Peyer's patch (tissue), 4 donors: ENCODE measurements at places on chromosomes 5 and 9. TPM values are rescaled to one million over a fixed set of nuclear protein-coding genes. Genes with fewer than 3 reads are reported as not detected.

DNA sequence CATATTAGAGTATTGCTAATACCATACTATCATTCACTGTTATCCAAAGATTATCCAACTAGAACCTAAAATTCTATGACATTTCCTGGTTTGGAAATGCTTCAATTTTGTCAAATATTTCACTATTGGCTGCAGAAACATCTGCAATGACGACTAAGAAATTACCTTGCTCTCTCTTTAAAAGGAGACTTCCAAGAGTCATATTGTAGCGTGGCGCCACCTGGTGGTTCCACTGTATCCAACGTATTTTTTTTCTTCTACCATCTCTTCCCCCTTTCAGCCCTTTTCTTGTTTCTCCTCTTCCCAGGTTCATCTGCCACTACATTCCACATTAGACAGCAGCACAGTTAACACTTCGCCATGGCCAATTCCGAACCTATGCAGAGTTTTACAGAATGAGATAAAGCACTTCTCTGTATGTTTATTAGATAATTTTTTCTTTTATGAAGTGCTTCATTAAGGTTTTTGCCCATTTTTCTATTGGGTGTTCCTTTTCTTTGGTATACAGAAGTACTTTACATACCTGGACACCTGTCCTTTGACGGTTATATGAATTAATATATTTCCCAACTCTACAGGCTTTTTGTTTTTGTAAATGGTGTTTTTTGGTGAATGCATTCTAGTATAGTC is 153.5 kb downstream of the CDC42SE2 start:
- H3K27me3 ChIP-seq: no peaks in the 10 kb centered on the region
- H3K4me3 ChIP-seq: no peak overlapping the region
- no peak overlapping the region for H3K27ac ChIP-seq
- DNase-seq: peak; percentile 94
- H3K36me3 ChIP-seq: no peaks in the 10 kb centered on the region
- H3K4me1 ChIP-seq: no peaks in the 10 kb centered on the region

GRCh38 chr5:154967421-154968024 is 26.6 kb downstream of the MRPL22 start:
- DNase-seq: no peak
- H3K4me1 ChIP-seq: no peaks in the 10 kb centered on the region
- no peak overlapping the region for H3K27ac ChIP-seq

GRCh38 chr9:93686127-93686879 is 109.9 kb downstream of the PHF2 start:
- no peak for DNase-seq
- no peaks in the 10 kb centered on the region for H3K4me1 ChIP-seq
- H3K4me3 ChIP-seq: no peak overlapping the region
- H3K36me3 ChIP-seq: no peaks in the 10 kb centered on the region

The C5orf52 gene
- not detected for total RNA-seq

DNA sequence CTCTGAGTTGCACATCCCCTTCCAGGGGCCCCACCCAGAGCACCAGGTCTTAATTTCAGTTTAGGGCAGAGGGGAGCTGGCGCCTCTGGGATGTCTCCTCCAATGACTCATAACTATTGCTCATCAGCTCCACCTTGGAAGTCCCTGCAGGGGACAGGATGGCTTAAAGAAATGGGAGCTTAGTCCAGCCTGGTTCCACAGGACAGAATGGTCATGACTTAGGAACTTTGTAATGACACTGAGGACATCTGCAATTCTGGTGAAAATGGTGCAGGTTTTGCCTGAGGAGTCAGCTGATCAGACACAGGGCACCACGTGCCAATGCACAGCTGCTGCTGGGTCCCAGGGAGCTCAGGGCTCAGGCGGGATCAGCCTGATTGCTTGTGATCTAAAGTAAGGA is 16.4 kb upstream of the PPP1R26 start:
- H3K4me3 ChIP-seq: no peak overlapping the region
- H3K27me3 ChIP-seq: no peaks in the 10 kb centered on the region
- no peaks in the 10 kb centered on the region for H3K36me3 ChIP-seq
- no peak overlapping the region for H3K27ac ChIP-seq
- H3K4me1 ChIP-seq: no peaks in the 10 kb centered on the region

DNA sequence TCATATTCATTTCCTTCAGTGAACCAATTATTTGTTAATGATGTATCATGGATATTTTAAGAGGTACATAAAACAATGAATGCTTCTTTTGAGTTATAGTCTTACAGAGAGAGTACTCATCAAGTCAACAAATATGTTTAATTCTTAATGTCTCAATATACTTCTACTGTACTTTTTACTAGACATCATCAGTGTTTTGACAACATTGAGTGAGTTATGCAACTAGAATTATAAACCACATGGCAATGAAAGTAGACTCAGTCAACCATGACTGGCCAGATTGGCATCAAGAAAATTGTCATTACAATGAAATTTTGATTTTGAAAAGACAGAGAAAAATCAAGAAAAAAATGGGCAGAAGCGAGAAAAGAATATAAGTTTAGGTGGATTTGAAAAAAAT is 1248.1 kb upstream of the CDH18 start:
- H3K27me3 ChIP-seq: no peaks in the 10 kb centered on the region
- no peaks in the 10 kb centered on the region for H3K36me3 ChIP-seq
- DNase-seq: no peak

DNA sequence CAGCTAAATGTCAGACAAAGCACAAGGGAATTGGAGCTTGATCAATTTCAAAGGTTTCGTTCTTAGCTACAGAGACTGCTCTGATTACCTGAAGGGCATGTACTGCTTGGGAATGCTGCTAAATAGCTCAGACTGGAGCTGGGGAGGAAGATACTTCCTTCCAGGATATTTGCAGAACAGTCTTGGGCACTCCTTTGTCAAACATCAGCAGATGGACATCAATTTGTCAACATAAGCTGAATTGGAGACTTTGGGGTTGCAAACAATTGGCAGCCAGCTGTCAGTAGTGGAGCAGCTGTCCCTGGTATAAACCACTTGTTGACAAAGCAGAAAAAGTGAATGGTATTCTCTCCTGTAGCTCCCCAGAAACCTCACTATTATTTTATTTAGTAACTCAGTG is 182.0 kb downstream of the CCDC192 start:
- no peaks in the 10 kb centered on the region for H3K36me3 ChIP-seq
- H3K4me1 ChIP-seq: no peaks in the 10 kb centered on the region
- no peak overlapping the region for H3K27ac ChIP-seq

- no peaks in the 10 kb centered on the region for H3K27me3 ChIP-seq
- no peak overlapping the region for H3K4me3 ChIP-seq
- DNase-seq: no peak
- H3K36me3 ChIP-seq: no peaks in the 10 kb centered on the region
These were observed 65.4 kb upstream of the STK32A start for GRCh38 chr5:147169399-147169798.

- H3K4me3 ChIP-seq: no peak overlapping the region
- H3K27me3 ChIP-seq: no peaks in the 10 kb centered on the region
- DNase-seq: no peak
These were observed 46.2 kb downstream of the MCTP1 start for GRCh38 chr5:95238560-95239325.

DNA sequence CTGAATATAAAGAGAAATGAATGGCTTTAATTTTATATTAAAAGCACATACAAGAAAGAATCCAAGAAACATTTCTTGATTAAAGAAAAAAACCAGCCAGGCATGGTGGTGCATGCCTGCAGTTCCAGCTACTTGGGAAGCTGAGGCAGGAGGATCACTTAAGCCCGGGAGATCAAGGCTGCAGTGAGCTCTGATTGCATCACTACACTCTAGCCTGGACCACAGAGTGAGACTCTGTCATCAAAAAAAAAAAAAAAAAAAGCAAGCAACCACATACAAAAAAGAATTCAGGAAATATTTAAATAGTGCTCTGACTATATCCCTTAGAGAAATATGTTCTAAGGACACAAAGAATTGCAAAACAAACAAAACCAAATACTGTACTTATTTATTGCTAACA is 2.5 kb upstream of the PLAC8L1 start:
- no peak overlapping the region for H3K4me3 ChIP-seq
- DNase-seq: no peak

The NDUFB6 gene
- total RNA-seq: 22.9 TPM

- peak; percentile 68 for DNase-seq
- H3K36me3 ChIP-seq: no peaks in the 10 kb centered on the region
- no peaks in the 10 kb centered on the region for H3K4me1 ChIP-seq
- H3K27ac ChIP-seq: peak overlapping the region; percentile 76
These were observed 4.0 kb upstream of the TRAF2 start for GRCh38 chr9:136882109-136882946.

- H3K36me3 ChIP-seq: no peaks in the 10 kb centered on the region
- no peak overlapping the region for H3K4me3 ChIP-seq
- no peaks in the 10 kb centered on the region for H3K27me3 ChIP-seq
- no peak overlapping the region for H3K27ac ChIP-seq
- peaks cover 8% of the 10 kb centered on the region for H3K4me1 ChIP-seq
- no peak for DNase-seq
These were observed 22.7 kb upstream of the QSOX2 start for GRCh38 chr9:136268318-136268717.

GRCh38 chr5:145540375-145540774 is 294.8 kb downstream of the PRELID2 start:
- DNase-seq: no peak
- H3K36me3 ChIP-seq: no peaks in the 10 kb centered on the region
- no peak overlapping the region for H3K27ac ChIP-seq
- H3K4me1 ChIP-seq: no peaks in the 10 kb centered on the region
- H3K27me3 ChIP-seq: no peaks in the 10 kb centered on the region
- H3K4me3 ChIP-seq: no peak overlapping the region

- no peaks in the 10 kb centered on the region for H3K27me3 ChIP-seq
- no peak overlapping the region for H3K27ac ChIP-seq
- H3K36me3 ChIP-seq: no peaks in the 10 kb centered on the region
- no peaks in the 10 kb centered on the region for H3K4me1 ChIP-seq
- H3K4me3 ChIP-seq: no peak overlapping the region
- DNase-seq: peak; percentile 76
These were observed 51.4 kb upstream of the GRHPR start for GRCh38 chr9:37370968-37371563.

The SPINK4 gene
- 639 TPM for total RNA-seq

- no peak for DNase-seq
- H3K36me3 ChIP-seq: no peaks in the 10 kb centered on the region
- H3K4me1 ChIP-seq: no peaks in the 10 kb centered on the region
- no peak overlapping the region for H3K4me3 ChIP-seq
- H3K27ac ChIP-seq: no peak overlapping the region
These were observed 46.1 kb downstream of the ZNF618 start for GRCh38 chr9:113922160-113922559.

- H3K36me3 ChIP-seq: no peaks in the 10 kb centered on the region
- no peak overlapping the region for H3K4me3 ChIP-seq
- no peak for DNase-seq
- H3K27ac ChIP-seq: no peak overlapping the region
These were observed 910.2 kb upstream of the DMAC1 start for GRCh38 chr9:8709731-8710130.

The CCNI2 gene
- 7.4 TPM for total RNA-seq

- H3K27ac ChIP-seq: no peak overlapping the region
- no peak for DNase-seq
- no peaks in the 10 kb centered on the region for H3K27me3 ChIP-seq
These were observed 106.0 kb downstream of the C9orf50 start for GRCh38 chr9:129514891-129515290.

DNA sequence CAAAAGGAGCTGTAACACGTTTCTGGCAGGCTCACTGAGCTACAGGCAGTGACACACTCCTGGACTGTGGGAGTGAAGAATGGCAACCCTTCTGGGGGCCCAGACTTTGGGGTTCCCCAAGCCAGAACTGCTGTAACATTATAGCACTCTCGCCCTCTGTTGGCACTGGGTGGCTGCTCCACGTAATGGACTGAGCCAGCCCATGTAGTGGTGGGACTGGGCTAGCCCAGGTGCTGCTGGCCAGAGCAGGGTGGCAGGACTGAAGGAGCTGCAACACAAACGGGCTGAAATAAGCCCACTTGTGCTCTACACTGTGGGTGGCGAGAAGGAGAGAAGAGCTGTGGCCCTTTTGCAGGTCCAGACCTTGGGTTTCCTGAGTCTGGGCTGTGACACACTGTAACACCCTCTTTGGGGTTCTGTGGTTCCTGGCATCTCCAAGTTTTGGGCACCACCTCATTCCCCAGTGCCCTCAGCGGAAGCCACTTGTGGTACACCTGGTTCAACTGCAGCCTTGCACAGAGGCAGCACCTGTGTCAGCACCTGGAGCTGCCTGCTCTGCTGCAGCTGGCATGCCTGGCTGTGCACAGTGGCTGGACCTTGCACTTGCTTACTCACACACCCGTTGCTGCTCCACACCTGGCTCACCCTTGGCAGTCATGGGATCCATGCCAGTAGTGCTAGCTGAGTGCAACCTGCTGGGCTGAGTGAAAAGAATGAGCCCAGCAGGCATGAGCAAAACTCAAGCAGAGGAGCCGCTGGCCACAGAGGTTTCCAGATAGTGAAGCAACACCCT is 95.0 kb upstream of the PRR16 start:
- H3K27ac ChIP-seq: peak overlapping the region; percentile 45
- no peaks in the 10 kb centered on the region for H3K4me1 ChIP-seq
- H3K36me3 ChIP-seq: no peaks in the 10 kb centered on the region
- DNase-seq: no peak
- H3K4me3 ChIP-seq: no peak overlapping the region
